ENCODE measurements at places on chromosomes 12 and 14.
A peak's percentile ranks its signal among the peaks of the same experiment; 100 is the strongest.

DNA sequence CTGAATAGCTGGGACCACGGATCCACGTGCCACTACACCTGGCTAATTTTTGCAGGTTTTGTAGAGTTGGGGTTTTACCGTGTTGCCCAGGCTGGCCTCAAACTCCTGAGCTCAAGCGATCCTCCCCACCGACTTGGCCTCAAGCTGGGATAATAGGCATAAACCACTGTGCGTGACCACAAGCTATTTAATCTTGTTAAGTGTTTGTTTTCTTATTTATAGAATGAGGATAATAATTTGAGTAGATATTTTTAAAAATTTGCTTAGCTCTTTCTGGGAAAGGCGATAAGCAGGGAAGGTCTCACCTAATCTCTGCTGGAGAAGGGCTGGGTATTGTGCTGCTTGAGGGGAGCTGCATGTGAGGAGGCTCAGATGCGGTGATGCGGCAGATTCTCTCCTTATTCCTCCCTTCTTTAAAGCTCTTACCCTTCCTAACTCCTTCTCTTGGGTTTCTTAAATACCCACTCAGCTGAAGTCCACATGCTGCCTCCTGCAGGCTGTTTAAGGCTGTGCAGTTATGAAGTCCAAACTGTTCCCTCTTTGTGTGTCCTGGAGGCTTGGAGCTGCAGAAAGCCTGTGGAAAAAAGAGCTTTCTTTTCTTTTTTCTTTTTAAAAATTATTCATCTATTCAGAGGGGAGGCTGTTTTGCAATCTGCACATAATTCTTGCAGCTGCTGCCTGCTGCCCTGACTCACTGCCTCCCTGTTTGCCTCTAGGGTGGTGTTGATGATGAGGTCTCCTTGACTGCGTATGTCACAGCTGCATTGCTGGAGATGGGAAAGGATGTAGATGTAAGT is 37.9 kb downstream of the A2ML1 start:
- peak; percentile 57 for DNase-seq

DNA sequence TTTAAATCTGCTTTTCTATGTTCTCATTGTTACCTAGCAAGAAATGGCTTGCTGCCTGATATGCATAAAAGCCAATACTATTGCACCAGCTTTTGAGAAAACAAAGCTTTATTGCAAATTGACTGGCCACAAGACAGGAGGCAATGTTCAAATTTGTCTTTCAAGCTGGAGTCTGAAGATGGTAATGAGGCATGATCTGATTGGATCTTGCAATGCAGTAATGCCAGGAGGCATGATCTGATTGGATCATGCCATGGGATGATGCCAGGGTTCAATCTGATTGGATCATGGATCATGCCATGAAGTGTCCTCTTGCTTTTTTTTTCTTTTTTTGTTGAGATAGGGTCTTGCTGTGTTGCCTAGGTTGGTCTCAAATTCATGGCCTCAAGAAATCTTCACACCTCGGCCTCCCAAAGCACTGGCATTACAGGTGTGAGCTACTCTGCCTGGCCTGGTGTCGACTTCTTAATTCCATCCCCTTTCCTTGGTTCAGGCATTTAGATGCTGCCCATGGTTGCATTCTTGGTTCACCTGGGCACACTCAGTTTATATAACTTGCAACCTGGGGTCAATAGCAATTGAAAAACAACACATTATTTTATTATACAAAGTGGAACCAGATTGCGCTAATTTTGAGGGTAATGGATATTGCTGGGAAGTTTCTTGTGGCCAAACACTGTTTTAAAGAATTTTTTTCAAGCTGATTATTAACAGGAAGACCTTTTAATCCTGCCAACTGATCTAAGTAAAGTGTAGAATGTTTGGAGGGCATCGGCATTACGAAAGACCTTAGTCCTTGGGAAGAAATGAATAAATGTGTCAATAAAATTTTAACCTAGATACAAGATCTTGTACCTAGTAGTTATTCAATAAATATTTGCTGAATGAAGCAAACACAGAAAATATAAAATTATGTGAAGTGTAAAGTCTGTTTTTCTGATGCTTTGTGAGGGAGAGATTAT is 38.8 kb downstream of the HSD17B6 start:
- DNase-seq, result no peak

DNA sequence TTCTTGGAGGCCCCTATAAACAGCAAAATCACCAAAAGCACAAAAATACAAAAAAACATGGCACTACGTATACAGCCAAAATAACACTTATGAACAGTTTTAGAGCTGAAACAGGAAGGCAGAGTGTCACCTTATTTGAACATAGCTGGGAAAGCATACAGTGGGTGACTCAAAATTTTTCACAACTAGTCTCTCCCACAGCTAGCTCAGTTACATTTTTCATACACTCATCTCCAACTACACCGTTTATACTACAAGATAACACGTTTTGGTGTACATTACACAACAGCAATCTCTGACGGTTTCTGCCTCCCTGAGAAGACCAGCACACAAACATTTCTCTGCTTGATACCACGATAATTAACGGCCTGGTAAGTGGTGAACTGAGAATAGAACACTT is 2.9 kb downstream of the RAD52 start:
- no peak for DNase-seq

GRCh38 chr14:99930420-99931274 is 134.6 kb upstream of the EVL start:
- no peak for DNase-seq

DNA sequence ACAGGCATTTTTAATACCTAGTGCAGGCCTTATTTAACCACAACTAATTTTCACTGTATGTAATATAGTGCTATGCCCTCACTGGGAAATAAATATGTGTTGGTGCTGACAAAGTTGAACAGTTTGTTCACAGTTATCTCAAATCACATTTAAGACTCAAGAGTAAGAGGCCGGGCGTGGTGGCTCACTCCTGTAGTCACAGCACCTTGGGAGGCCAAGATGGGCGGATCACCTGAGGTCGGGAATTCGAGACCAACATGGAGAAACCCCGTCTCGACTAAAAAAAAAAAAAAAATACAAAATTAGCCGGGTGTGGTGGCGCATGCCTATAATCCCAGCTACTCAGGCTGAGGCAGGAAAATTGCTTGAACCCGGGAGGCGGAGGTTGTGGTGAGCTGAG is 22.9 kb upstream of the TEAD4 start:
- DNase-seq, result no peak

GRCh38 chr14:92653162-92653651 is 95.2 kb downstream of the LGMN start:
- DNase-seq, result no peak

DNA sequence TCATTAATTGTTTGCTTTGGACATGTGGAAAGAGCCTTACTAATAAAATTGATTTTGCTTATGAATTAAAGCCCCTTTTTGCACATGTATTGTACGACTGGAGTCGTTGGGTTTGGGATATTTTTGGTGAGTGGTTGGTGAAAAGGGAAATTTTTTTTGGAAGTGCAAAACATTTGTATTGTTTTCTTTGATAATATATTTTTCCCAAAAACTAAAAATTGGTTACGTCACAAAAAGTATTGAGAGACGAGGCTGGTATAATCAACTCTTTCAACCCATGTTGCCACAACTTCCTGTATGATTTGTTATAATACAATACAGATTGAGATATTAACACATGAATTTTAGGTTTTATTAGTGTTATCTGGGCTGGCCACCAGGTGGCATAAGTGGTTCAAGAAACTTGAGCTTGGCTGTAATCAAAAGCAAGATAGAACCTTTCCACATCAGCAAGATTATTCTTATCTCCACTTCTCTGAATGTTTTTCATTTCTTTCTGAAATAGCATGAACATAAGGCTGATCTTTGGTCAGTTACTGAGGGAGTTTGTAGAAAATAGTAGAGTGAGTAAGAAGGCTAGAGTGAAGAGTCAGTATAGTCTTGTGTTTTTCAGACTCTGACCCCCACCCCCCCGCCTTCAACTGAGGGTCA is 8.7 kb downstream of the NGDN start:
- peak; percentile 78 for DNase-seq

DNA sequence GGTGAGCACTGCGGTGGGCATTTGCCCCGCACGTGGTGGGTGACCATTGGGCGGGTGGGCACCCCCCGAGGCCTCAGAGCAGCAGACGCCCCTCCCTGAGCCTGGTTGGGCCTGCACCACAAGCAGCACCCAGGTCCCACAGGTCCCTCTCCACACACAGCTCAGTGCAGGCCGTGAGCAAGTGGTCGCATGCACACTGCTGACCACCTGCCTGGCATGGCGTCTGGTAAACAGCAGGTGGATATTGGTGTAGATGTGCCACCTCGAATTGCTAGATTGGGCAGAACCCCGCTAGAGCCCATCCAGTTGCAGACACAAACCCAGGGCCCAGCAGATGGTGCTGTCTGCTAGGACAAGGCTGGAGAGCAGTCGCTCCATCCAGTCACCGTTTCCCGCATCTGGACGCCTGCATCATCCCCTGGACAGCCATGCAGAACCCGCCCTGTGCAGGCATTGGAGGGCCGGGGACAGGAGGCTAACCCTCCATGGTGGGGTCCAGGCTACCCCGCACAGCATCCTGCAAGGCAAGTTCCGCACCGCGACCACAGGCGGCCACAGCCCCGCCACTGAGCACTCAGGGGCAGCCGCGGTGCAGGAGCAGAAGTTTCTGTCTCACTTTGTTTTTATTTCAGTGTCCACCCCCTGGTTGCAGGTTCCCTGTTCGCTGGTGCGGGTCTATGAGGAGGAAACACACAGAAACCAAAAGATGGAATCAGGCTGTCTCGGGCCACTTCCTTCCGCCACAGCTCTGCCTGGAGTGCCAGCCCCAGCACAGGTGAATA is 45.6 kb upstream of the RIMBP2 start:
- DNase-seq, result peak; percentile 42

DNA sequence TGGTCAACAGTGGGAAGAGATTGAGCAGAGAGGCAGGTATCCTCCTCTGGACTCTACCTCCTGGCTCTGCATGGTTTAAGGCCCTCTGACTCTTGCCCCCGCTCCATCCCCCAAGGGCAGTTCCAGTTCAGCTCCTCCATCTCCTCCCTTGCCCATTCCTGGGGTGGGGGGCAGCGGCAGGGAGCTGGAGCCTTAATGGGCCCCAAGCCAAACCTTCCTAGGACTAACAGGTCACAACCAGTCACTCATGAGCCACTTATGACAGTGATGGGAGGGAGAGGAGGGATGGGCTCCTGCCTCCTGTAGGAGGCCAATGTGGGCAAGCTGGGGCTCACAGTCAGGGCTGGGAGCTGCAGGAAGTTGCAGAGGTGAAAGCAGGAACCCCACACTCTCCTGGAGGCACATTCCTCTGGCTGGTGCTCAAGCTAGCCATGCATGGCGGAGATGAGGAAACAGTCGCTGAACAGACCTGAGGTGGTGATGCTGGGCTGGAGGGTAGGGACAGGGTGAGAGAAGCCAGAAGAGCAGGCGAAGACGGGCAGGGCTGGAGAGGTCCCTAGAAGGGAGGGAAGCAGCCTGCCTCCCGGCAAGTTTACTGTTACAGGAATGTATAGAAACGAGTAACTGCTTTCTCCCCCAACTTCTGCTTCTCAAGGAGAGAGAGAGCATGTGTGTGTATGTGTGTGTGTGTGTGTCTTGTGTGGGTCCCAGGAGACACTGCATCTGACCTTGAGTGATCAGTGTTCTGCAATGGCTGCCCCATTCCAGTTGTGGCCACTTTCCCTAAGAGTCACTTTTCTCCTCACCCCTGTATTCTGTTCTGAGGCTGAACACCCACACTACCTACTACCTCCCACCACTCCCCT is 5.0 kb upstream of the RAPGEF3 start:
- DNase-seq, result no peak

DNA sequence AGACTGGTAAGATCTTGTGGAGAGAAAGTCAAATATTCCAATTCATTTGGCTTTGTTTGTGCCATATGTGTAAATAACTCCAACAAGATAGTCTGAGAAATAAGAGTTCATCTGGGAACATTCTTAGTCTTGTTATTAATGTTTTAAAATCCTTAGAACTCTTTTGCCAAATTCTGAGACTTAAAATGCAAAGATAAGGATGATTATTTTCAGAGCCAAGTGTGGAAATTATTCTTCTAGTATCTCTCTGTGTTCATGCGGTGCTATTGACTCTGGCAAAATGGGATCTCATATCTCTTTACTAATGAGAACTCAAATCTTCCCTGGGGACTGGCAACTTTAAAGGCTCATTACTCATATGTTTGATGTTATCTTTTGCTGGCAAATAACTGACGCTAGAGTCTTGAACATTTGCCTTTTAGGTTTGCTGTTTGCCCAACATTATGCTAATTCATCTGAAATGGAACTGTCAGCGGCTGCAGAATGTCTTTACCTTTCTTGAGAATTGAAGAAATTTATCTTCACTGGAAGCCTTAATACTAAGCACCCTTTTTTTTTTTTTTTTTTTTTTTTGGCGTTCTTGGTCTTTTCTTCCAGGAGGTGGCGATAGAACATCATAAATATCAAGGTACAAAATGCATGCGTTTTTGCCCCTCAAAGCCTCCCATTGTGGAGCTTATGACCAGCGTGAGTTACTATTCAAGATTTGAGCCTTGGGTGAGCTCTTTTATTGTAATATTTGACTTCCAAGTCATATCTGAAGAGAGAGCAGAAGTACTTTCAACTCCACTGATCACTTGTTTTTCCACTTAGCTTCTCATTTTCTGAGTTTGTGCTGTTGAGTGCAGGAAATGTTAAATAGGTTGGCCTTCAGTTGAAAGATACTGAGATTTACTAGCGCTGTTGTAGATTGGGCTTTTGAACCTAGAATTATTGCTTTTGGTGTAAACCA is 86.5 kb downstream of the CAND1 start:
- DNase-seq, result peak; percentile 54

Measured in cerebellar cortex (tissue), 1 donor.